Fibroblast of villous mesenchyme (primary cell): ENCODE measurements at places on chromosomes 4 and X. TPM values are rescaled to one million over a fixed set of nuclear protein-coding genes. Genes with fewer than 3 reads are reported as not detected.

DNA sequence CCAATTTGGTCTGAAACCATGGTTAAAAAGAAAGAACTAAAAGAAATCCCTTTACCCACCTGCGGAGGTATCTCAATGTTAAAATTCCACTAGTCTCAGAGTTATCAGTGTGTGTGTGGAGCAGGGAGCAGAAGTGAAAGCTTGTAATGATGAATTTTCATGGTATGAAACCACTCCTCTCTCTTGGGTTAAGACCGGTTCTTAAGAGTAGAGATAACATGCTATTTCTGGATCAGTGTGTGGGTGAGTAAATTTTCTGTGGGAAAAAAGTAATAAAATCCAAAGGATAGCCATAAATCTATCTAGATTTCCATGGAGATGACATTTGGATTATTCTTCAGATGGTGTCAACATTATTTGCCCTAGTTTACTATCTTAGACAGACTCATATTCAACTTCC, 3.2 kb downstream of the FGF13 start:
- no peak for DNase-seq

DNA sequence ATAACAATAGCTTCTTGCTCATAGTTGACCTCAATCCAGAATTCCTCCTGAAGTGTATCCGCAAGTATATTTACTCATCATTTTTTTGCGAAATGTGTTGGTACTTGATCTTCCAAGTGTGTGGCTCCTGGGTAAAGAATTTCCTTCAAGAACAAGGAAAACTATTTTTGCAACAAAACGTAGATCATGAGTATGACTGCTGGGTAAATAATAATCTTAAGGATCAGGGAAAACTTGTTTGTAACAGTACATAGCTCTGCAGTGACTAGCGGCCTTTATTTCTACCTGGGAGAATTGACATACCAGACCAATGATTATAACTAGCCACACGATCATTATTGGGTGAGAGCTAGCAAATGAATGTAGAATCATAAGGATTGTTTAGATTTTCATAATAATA, 1311.7 kb downstream of the ARAP2 start:
- DNase-seq, result no peak

DNA sequence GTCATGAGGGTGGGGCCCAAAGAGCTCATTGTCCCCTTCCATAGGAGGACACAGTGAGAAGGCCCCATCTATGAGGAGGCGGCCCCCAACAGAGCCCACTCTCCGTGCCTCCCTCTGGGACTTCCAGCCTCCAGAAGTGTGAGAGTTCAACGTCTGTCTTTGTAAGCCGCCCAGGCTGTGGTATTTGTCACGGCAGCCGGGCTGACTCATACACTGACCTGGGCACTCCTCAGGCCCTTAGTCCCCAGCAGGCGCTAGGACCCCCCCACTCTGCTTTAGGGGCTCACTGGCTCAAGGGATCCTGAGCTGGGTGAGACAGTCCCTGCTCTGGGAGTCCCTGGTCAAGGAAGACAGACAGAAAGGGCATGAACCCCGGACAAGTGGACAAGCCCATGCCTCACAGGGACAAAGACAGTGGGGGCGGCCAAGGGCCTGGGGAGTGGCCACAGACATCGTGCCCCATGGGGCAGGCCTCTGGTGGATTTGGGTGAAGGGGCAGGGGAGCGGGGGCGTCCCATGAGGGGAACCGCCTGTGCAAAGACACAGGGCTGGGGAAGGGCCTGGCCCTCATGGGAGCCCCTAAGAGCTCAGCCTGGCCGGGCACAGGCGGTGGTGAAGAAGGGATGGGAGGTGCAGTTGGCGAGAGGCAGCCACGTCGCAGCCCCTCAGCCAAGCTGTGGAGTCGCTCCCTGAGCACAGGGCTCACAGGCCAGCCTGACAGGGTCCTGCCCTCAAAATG, 21.5 kb downstream of the ABLIM2 start:
- DNase-seq, result no peak

DNA sequence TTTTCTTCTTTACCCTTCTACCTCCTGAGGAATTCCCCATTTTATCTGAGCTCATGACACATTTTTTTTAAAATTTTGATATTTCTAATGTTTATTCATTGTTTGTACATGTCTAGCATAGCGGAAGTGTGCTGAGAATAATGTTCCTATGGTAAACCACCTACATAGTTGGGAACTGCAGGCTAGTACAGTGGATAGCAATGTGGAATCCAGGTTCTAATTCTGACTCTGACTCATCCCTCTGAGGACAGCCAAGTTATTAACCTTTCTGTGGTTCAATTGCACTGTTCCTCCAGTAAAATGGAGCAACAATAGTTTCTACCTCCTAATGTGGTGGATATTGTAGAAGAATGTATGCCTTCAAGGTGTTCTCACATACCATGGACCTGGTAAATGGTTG, 20.6 kb upstream of the APELA start:
- no peak for DNase-seq

Gene LIMCH1
- 3.9 and 8.4 TPM in 2 replicates for total RNA-seq

Gene EGF
- total RNA-seq, result 1.9 and 6.5 TPM in 2 replicates

Gene KLF8
- total RNA-seq, result 2.3 and 3.0 TPM in 2 replicates
